ENCODE measurements at places on chromosomes 2 and 18.

- DNase-seq = no peak
Measured at GRCh38 chr18:74479486-74480148, 16.5 kb upstream of the CNDP2 start.

DNA sequence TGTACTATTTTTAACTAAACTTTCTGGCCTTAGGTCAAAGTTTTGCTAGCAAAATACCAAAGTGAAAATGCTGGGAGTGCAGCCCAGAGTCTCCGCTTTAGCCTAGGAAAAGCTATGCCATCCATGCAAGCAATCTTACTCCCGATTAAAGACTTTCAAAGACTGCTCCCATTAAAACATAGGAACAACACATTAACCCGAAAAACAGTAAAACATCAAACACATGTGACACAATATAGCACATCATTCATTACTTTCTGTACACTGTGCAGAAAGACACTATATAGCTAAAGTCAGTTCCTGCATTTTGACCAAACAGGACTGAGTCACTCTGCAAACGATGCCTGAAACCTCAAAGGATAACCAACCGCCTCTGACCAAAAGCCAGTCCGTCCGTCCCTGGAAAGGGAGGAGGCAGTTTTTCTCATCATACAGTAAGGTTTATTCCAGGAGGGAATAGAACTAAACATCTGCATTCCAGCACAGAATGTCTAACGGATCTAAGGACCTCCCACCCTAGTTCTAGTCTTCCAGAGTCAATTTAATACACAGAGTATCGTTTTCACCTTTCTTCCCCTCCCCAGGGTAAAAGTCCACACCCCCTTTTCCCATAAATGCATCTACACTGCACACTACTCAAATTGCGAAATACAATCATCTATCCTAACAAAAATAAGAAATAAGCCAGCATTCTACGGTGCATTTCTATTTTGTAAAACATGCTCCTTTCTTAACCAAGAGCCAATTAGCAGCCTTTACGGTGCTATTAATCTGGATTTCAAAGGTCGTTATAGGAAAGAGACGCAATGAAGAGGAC, 1.7 kb downstream of the ROCK2 start:
- no peak for DNase-seq

- no peak for DNase-seq
Measured at GRCh38 chr18:8479789-8480188, 129.4 kb upstream of the RAB12 start.

- no peak for DNase-seq
Measured at GRCh38 chr2:241194811-241195210, 6.3 kb downstream of the ANO7 start.

DNA sequence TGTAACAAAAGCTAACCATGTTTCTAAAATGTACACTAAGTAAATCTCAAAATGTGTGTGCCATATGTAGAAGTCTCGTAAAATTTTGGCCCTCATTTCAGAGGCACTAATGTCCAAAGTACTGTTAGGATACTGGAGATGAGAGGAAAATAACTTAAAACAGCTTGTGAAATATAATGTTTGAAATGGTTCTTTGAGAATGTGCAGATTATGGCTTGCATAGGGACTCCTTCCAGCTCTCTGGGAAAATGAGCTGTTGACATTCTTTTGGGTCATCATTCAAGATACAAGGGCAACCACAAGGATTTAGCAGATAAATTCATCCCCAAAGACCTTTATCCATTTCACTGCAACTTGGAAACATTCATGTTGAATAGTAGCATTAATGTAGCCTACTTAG, 38.1 kb upstream of the OTX1 start:
- DNase-seq = no peak

DNA sequence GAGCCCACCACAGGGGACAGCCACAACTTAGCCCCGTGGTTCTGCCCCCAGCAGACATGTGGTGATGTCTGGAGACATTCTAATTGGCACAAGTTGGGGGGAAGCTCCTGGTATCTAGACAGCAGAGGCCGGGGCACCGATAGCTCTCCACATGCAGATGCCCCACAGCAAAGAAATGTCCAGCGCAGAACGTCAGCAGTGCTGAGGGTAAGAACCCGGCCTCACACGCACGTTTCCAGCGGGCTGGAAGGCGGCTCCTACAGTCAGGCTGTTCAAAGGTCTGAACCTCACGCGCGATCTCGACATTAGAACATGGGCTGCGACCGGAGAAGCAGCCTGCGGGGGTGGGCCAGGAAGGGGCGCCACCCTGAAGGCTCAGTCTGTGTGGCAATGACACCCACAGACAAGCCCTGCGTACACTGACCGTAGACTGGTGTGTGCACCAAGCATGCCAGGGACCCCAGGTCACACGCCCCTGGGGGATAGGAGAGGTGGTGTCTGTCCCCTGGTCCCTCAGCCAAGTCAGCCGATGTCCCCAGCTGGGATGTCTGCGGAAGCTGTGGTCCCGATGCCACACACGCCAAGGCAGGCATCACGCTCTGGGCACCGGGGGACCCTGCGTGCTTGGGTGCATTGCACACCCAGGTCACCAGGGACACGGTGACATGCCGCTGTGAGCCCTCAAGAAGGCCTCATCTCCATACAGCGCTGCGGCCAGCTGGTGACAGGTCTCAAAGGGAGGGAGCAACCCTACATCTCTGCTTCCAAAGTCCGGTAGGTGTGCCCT, 66.3 kb downstream of the PARD6G start:
- DNase-seq = no peak

DNA sequence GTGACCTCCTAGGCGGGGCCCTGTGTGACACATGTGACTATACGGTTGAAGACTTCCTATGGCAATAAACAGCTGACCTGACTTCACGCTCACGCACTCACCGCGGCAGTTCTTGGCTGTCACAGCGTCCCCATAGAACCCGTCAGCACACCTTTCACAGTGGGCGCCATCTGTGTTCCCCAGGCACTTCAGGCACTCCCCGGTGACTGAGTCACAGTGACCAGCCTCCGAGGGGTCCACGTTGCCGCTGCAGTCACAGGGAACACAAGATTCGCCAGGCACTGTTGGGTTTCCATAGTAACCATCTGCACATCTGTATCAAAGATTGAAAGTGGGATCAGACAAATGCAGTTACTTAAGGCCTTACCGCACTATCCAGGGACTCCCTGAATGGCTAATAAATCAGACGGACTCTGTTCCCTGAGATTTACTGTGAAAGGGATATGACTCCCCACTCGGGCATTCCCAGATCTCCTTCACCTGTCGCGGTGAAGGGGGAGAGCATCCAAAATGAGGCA, 94.5 kb downstream of the LAMA1 start:
- DNase-seq = no peak

DNA sequence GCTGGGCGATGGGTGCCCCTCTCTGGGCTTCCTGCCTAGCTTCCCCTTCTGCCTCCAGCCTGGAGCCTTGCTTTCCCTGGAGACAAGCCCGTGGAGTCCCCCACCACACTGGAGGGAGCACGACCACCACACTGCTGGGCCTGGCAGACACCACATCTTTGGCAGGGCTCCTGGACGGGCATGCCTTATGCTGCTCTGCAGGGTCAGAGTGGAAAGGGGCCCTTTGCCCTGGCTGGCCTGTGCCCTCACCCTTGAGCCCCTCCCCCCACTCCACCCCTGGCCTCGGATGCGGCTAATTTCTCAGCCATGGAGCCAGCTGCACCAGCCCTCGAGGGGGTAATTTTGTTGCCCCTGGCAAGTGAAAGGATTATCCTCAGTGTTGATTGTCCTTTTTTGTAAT, 194.5 kb downstream of the LOXHD1 start:
- DNase-seq = no peak

- no peak for DNase-seq
Measured at GRCh38 chr2:203802342-203803052, 65.1 kb upstream of the CTLA4 start.

GRCh38 chr2:29304399-29305060, 189.3 kb downstream of the CLIP4 start:
- no peak for DNase-seq

- DNase-seq = no peak
Measured at GRCh38 chr18:22494771-22495170, 77.1 kb upstream of the CTAGE1 start.

DNA sequence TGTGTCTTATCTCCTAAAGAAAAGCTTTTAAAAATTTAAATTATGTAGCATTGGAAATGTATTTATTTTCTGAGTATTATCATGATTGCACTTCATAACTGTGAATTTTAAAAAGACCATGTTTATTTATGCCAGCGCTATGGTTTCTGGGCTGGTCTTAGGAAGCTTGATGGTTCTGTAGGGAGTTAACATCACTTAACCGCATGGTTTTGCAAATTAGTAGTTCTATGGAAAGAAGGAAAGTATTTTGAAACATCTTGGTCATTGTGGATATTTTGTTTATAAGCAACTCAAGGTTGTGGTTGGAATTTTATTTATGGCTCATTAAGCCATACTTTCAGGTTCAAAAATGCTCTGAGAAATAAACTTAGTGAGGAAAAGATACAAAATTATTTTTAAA, 549.4 kb downstream of the STK39 start:
- DNase-seq = no peak

- DNase-seq = no peak
Measured at GRCh38 chr2:215556979-215557378, 121.1 kb upstream of the FN1 start.

DNA sequence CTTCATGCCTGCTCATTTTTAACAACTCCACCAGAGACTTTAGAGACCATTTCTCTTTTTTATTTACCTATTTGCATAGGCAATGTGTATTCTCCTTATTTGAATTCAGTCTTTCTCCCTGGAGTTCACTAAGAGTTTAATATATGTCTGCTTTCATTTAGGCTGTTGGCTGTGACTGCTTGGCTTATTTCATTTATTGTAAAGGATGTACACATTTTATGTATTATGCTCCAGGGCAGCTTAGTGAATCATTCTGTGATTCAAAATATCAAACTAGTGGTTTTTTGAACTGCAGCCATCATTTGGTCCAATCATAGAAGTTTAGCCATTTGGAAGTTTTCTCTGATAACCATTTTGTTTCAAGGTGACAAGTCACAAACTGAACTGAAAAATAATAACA, 229.6 kb downstream of the LPIN1 start:
- no peak for DNase-seq

DNA sequence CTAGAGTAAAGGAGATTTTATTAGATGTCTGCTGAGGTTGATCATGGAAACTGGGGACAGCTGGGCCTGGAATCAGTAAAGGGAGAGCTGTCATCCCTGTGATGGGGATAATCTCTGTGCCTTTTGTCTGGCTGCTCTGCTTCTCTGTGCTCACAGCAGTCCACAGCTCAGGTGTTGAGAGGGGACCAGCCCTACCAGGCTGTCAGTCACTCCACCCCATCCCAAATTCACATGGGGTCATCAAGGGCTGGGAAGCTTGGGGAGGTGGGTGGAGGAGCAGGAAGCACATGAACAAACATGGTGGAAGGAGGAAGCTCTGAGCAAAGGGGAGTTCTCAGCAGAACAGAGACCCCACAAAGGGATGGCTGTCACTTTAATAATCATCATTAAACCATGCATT, 13.7 kb upstream of the LRRFIP1 start:
- no peak for DNase-seq

DNA sequence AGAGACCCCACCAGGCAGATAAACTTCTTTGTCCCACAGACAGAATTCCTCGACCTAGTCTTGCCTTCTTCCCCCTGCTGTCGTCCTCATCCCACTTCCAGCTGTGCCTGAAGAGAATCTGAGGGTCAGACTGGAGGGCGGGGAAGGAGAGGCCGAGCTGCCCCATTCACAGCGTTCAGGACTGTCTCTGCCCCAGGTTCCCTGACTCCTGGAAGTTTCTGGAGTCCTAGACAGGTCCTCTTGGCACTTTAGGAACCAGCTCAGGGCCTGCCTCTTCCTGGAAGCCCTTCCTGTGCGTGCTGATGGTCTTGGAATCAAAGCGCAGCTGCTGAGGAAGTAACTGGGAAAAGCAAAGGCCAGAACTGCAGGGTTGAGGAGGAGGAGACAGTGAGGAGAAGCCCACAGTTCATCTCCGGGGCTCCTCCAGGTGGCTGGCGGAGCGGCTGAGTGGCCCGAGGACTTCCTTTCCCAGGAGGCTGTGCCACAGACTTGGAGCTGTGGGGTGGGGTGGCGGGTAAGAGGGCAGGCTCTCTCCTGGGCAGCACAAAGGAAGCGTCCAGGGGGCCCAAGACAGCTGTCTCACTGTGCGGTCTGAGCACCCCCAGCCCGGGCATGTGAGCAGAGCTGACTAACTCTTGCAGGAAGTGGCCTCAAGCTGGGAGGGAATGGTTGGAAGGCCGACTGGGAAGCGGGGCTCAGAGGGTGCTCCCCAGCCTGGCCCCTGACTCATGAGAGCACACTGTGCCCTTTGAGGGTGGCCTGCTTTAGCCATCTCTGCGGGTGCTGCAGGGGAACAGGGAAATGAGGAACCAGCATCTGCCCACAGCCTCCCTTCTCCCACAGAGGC, 39.5 kb downstream of the SDC1 start:
- DNase-seq = no peak
